PC-3 (cell line): ENCODE measurements at places on chromosomes 1 and 21.

DNA sequence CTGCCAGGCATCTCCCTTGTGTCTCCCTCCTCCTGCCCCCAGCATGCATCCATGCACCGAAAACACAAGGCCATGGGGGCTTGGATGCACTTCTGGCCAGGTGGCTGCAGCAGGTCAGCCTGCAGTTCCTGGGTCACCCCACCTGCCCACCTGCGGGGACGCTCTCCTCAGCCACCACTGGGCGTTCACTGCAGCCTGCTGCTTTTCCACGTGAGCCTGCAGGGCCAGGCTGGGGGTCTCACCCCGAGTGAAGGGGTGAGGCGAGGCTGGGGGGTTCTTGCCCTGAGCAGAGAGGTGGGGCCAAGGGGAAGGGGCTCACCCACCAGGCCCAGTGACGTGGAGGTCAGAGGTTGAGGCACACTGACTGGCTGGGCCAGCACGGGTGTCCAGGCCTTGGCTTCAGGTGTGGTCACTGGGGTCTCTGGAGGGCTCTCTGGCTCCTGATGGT is 64.6 kb downstream of the WNT9A start:
- no peak for DNase-seq

DNA sequence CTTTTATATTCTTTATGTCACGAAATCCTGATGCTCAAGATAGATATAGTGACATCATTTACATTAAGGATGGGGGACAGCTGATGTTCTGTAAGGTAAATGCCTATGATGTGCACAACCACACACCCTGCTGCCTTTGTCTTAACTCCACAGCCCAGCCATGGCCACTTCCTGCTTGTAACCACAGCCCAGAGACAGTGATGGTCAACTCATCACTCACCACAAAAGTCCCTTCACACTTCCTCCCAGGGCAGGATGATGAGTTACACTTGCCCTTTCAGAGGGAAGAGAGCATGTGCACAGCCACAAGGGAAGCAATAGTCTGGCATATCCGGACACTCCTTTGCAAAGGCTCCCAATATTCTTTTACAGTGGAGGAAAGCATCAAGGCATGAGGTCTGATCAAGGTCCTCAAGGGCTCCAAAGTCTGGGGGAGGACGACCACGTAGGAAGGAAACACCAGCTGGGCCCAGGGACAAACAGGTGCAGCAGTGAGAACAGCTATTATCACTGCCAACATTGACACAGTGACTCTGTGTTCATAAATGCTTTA is 53.8 kb downstream of the PLPP3 start:
- peak; percentile 56 for DNase-seq

GRCh38 chr1:6743189-6744101 is 41.8 kb upstream of the CAMTA1 start:
- DNase-seq = peak; percentile 90

- no peak for DNase-seq
Observed at GRCh38 chr1:182142621-182143020, 81.1 kb upstream of the ZNF648 start.

DNA sequence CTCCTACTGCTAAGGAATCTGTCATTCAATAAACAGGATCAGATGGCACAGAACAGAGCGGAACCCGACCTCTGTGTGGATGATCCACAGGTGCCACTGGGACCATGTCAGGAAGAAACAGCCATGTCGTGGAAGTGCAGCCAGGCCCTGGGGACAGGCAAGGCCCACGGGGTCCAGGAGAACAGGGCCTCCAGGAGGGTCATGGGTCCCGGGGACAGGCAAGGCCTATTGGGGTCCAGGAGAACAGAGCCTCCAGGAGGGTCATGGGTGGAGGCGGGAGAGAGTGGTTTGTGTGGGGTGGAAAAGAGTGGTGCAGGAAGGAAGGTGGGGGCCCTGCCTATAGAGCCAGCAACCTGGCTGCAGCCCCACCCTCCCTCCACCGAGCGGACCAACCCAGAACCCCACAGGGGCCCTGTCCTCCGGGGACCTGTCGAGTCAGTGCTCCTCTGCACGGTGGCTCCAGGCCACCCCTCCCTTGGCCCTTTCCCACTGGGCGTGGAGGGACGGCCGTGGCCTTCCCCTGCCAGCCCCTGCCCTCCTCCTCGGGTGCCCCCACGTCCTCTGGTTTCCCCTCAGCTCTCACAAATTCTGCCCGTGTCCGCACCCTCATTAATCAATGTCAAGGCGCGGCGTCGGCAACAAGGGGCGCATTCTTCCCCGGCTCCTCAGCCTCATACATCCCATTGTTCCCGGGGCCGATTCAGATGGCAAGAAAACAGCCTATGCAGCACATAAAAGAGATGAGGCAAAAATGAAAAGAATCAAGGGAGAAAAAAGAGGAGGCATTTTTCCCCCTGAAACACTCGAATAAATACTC is 146.4 kb downstream of the PRDM16 start:
- DNase-seq = no peak

GRCh38 chr21:36708286-36709029 is 9.5 kb downstream of the SIM2 start:
- no peak for DNase-seq

- no peak for DNase-seq
Observed at GRCh38 chr1:209807509-209807908, 1.6 kb upstream of the IRF6 start.

DNA sequence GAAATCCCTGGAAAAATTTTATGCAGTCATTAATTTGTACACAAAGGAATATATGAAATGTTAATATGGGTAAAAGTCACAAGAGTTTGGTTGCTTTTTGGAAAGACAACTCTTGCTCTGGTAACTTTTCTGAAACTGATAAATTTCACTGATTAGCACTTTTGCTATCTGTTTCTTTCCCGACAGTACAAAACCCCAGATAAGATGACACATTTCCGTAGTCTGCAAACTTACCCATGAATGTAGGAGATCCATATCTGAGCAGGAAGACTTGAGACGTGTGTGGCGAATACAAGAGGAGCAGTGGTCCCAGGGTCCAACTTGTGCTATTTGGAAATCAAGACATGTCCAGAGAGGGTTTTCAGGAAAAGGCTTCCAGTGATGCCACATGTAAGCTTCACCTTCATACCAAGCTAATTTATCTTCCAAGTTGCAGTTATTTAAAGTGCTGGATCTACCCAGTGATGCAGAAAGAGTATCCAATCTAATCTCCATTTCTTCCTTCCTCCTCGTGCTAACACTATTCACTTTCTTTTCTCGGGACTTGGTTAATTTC is 35.9 kb upstream of the SAMSN1 start:
- DNase-seq = no peak

GRCh38 chr1:200739702-200740570 is 1.2 kb downstream of the CAMSAP2 start:
- peak; percentile 45 for DNase-seq

GRCh38 chr21:33687634-33688033 is 45.3 kb downstream of the ITSN1 start:
- DNase-seq = no peak

DNA sequence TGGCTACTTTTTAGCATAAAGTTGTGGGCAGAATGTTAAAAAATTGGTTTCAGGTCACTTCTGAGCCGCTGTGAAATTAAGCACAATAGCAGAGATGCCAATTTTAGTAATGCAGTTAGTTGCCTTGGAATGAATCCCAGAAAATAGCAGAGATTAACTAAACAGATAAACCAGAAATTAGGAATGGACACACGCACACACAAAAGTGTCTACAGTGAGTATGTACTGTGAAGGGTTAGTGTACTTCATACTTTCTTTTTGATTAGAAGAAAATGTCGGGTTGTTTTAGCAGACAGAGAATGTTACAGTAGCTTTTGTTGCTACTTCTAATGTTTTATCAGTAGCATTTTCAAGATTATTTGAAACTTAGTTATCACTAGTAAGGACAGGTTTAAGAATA is 106.7 kb downstream of the LEPR start:
- peak; percentile 23 for DNase-seq

- DNase-seq = peak; percentile 12
Observed at GRCh38 chr21:42162831-42163510, 56.0 kb upstream of the ABCG1 start.

DNA sequence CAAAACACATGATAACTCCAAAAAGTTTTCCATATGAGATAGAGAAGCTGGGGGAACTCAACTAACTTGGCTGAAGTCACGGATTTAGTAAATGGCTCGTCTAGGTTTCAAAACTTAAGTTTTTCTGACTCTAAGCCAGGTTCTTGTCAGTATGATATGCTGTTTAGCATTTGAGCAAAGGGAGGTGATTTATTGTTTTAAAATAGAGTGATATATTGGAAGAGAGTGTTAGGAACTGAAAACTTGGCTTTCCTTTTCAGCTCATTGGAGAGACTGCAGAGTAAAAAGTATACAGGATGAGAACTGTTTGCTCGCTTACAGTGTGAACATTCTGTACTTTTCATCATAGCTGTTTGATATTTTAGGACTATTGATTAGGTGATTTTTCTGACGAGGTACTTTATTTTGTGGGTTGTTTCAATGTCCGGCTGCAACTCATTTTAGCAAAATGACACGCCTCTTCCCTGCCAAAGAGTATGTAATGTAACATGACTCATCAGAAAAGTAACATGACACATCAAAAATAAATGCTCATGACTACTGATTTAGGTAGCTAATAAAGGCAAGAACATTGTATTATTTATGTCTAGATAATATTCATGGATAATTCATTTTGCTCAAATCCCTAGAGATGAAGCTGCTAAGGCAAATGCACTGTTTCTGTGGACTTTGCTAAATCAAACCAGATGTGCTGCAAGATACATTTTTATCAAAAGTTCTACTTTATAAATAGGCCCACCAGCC is 355.1 kb downstream of the GPATCH2 start:
- DNase-seq = peak; percentile 96

GRCh38 chr1:197127246-197127912 is 19.1 kb downstream of the ASPM start:
- DNase-seq = no peak

GRCh38 chr1:229150518-229150917 is 120.4 kb upstream of the RAB4A start:
- DNase-seq = no peak

DNA sequence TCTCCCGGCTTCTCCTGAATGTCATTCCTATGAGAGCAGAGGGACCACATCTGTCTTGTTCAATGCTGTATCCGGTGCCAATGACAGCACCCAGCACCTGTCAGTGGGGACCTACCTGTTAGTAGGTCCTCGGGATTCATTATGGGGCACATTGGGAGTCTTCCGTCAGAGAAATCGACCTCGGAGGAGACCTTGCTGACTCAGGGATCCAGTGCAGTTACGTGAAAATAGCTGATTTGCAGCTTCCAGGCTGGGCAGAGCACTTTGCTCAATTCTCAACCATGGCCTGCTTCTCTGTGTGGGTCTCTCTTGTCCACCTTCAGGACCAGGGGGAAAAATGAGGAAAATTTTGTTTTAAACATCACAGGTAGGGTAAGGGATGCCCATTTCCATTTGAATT is 130.2 kb downstream of the PRDM2 start:
- no peak for DNase-seq

DNA sequence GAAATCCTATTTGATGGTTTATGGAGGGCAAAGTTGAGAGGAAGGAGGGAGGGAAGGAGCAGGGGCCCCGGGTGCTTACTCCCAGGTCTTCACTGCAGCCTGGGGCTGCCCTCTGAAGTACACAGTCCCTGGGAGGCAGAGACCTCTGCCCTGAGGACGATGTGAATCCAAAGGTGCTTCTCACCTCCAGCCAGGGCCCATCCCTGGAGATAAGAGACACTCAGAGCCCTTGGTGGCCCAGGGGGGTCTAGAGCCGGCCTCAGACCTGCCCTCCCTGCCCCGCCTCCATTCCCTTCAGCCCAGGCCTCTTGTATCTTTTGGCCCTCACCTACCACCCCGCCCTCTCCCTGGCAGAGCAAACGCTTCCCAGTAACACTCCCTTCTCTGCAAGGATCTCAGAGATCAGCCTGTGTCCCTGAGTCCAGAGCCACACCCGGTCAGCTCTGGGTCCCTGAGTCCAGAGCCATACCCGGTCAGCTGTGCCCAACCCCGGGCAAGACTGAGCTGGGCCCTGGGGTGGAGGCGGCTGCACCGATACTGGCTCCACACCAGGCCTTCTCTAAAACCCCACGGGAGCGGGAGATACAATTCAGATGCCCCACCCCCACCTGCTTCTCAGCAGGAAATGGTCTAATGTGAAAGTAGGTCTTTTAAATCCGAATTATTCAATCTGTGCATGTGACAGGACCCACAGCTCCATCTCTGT is 3.6 kb upstream of the GNB1 start:
- DNase-seq = no peak

DNA sequence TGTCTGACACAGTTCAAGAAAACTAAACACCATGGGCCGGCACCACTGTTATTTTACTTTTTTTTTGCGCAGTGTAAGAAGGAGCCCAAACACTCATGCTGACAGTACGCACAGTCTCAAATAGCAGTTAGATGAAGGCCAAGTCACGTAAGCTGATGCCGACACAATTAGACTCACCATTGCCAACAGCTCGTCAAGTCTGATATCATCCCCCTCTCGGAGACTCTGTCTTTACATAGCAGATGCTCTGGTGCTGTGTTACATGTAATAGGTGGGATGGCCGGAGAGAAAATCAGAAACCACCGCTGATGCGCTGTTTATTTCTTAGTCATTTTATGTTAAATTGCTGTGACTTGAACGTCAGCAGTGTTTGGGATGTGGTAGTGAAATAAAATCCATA is 49.3 kb downstream of the TGFB2 start:
- no peak for DNase-seq

DNA sequence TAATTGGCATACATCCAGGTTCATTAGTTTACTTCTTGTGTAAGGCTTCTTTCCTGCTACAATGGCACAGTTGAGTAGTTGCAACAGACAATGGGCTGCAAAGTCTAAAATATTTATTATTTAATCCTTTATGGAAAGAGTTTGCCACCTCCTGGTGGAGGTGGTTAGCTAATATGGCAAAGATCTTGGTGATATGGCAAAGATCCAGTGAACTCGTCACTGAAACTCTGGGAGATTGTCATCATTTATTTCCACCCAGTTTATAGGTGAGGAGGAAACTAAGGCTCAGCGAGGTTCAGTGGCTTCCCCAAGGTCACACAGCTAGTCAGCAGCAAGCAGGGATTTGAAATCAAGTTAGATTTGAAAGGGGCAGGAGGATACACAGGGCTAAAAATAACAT is 16.1 kb upstream of the IFFO2 start:
- peak; percentile 82 for DNase-seq

DNA sequence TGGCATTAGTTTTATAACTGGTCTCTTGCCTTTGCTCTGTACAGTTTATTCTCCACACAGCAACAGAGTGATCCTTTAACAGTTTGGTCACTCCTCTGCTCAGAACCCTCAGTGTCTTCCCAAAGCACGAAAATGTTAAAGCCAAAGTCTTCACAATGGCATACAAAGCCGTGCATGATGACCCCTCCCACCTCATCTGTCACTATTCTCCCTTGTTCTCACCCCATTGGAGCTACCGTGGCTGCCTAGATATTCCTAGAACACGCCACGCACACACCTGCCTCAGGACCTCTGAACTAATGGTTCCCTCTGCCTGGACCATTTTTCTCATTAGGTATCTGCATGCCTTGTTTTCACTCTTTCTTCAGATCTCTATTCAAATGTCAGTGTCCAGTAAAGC is 8.6 kb upstream of the SEMA4A start:
- DNase-seq = no peak

DNA sequence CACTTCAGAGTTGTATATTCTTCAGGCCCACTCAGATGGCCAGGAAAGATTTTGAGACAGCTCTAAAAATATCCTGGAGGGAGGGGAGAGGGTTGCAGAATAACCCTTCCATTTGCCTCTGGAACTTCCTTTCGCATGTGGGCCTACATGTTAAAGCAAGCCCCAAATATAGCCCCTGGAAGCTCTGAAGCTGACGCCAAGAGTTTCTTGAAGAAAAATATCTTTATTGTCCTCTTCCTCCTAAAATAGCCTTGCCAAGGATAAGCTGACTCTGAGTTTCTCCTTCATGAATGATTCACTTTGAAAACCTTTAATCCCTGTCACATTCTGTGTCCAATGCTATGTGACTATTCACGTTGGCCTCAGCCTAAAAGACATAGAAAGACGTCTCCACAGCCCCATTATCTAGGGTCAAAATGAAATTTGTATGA is 6.4 kb downstream of the C1orf116 start:
- peak; percentile 82 for DNase-seq
